ENCODE measurements at places on chromosomes 16 and 17.
A peak's percentile ranks its signal among the peaks of the same experiment; 100 is the strongest.

- DNase-seq: no peak
Observed at GRCh38 chr16:31710134-31710533, 163.5 kb upstream of the ZNF267 start.

DNA sequence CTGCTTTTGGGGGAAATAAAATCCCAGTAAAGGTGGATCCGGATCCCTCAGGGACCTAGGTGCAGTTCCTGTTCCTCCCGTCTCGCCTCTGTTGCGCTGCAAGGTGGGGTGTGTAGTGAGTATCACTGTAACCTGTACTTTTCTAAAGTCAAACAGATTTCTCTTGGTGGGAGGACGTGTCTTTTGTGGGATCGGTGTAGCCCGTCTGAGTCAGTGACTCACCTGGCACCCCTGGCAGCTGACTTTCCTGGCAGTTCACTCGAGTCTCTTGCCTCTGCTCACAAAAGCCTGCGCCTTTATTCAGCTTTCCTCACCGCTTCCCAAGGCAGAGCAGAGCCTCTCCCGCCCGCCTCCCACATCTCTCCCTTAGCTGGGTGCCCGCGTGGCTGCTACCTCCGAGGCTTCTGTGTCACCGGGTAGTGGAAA lies 85.7 kb downstream of the CMIP start:
- DNase-seq: no peak

- DNase-seq: no peak
Observed at GRCh38 chr16:58970775-58971174, 236.7 kb upstream of the GOT2 start.

DNA sequence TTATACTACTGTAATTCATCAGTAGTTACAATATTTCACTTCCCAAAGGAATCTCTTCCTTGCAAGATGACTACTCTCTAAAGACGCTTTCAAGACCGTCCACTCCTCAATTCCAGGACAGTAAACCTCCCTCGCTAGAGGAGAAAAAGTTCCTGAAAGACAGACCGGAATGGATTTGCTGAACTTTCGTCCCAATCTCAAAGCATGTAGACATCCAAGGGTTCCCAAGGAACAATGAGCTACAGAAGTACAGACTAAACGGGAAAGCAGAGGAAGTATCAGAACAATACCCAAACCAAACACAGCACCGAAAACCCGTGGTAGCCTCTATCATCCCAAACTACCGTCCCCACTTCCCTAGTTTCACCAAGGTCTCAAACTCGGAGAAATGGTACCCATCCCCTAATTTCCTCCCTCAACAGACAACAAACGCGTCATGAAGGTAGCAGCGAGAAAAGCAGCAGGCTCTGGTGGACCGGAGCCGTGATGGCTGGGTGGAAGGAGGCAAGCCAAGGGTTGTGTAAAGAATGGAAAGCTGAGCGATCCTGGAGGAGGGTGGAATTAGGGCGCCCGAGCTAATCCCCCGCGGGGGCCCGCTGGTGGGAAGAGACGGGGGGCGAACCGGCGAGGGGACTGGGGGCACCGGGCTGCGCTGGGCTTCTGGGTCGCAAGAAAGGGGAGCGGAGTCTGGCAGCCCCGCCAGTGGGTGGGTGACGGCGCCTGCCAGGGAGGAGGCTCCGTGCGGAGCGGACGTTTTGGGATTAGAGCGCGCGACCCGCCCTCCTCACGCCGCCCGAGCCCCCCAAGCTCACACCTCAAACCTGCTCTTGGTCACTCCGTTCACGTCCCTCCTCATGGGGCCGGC lies 647 bp downstream of the FBXL20 start:
- DNase-seq: no peak

DNA sequence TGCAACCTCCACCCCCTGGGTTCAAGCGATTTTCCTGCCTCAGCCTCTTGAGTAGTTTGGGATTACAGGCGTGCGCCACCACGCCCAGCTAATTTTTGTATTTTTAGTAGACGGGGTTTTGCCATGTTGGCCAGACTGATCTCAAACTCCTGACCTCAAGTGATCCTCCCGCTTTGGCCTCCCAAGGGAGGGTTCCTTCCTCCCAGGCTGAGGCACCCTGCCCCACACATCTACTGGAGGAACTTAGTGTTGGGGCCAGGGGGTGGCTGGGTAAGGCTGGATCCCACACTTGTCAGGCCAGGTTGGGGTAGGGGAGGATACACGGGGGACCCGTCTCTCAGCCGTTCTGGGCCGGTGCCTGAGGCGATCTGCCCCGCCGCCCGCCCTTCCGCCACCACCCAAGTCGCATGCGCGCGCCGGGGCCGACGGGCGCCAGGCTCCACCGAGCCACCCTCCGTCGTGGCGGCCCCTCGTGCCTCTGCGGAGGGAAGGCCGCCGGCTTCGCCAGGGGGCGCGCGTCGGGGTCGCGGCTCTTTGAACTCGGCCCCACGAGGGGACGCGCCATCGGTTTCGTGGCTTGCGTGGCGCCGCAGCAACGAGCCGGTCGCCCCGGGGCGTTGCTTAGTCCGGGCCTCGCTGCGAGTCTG lies 15.9 kb downstream of the GRB7 start:
- DNase-seq: no peak

DNA sequence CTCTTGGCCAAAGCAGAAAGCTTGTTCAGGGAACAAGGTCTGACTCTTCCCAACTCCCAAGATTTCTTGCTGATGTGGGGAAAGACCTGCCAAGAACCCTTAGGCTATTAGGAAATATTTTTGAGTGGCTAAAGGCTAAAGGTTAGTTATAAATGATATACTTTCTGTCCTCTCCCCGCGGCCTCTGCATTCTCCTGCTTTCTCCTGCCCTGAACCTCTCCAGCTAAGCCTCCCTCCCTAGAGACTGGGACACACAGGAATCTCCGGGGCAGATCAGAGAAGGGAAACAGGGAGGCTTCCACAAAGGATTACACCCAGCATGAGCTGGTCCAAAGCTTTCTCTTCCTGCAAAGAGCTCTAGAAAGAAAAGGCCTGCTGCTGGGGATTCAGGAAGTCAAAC lies 2.3 kb downstream of the SLC43A2 start:
- no peak for DNase-seq

DNA sequence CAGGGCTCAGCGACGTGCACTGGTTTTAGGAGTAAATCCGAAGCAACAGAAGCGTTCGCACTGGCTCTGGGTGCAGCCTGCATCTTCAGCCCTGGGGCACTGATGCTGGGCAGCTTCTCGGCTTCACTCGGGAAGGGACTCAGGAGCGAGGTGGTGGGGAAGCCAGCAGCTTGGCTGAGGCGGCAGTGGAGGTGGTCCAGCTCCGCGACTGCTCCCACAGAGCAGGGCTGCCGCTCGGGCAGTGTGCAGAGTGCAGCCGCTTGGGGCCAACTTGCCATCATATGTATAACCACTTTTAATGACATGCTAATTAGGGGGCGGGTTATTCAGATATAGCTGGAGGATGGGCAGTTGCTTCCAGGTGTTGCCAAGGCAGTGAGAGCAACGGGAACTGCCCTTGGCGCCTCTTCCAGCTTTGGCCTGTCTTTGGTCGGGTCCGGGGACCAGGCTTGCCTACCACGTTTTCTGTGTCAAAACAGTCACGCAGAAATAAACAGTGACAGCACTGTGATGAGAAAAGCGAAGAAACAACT lies 26.7 kb downstream of the METRNL start:
- no peak for DNase-seq

GRCh38 chr17:81885454-81885853 lies 5.9 kb downstream of the ALYREF start:
- DNase-seq: no peak

DNA sequence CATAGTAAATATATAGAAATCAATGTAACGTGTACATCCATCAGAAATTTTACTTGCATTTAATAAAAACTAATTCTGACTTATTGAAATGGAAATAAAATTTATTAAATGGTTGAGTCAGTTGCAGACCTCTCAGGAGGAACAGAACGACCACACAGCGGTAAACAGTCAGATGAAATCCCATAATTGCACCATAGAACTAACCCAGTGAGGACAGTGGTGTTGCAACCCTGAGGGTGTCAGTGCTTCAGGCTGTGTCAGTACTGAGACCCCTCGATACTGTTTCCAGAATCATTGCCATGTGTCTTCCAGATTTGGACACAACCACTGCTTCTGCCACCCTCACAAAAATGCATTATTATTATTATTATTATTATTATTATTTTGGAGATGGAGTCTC lies 29.0 kb upstream of the SSTR2 start:
- DNase-seq: no peak

- no peak for DNase-seq
Observed at GRCh38 chr17:8679126-8679525, 48.6 kb upstream of the MYH10 start.

GRCh38 chr17:38463451-38463858 lies 35.2 kb downstream of the ARHGAP23 start:
- DNase-seq: no peak

DNA sequence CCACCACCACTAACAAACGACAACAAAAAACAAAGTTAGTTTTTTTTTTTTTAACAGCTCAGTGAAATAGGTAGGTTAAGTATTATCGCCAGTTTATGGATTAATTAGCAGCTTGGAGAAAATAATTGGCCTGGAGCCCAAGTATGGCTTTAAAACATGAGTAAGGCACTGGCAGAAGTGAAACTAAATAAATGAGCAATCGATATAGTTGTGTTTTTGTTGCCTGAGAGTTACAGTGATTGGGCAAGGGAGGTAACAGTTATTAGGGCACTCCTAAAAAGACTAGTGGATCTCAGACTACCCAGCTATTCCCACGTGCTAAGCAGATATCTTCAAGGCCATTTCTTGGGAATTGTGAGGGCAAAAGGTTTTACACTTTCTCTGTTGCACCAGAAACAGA lies 2.4 kb downstream of the MLKL start:
- no peak for DNase-seq

- DNase-seq: no peak
Observed at GRCh38 chr17:30952638-30953393, 18.0 kb upstream of the RNF135 start.

- DNase-seq: peak; percentile 73
Observed at GRCh38 chr17:79114458-79115301, 40.1 kb downstream of the ENGASE start.

GRCh38 chr17:78668847-78669246 lies 91.7 kb upstream of the DNAH17 start:
- no peak for DNase-seq

GRCh38 chr16:17076092-17076754 lies 394.5 kb downstream of the XYLT1 start:
- DNase-seq: no peak

DNA sequence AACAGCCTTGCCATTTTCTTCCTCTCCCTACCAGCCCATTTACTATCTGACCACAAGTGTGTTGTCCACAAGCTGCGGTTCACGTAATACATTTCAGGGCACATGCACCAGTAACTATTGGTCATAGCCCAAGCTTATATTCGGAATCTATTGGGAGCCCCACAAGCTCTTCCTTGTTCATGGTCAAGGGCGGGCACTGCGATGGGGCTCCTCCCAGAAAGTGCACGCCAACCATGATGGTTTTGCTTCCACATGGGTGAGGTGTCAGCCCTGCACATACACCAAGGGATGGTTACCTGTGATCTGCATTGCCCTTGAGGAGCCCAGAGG lies 12.1 kb downstream of the THRA start:
- no peak for DNase-seq

DNA sequence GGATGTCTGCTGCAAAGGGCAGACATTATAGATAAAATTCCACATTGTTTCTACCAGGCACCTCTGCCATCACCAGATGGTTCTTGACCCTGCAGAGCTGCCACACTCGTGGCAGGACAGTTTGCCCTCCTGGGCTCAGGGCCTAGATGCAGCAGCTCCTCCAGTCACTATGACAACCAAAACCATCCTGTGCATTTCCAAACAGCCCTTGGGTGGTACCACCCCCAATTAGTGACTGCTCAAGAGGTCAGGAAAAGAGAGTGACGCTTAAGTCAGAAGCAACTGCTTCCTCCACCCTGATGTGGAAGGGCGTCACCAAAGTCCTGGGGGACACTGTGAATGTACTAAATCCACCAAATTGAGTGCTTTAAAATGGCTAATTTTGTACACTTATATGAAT lies 109.2 kb downstream of the C16orf95 start:
- no peak for DNase-seq

GRCh38 chr16:85123891-85124635 lies 11.8 kb upstream of the CIBAR2 start:
- DNase-seq: peak; percentile 82

- DNase-seq: no peak
Observed at GRCh38 chr16:51132490-51133115, 18.5 kb downstream of the SALL1 start.

GRCh38 chr17:247767-248166 lies 66.3 kb upstream of the DOC2B start:
- no peak for DNase-seq

DNA sequence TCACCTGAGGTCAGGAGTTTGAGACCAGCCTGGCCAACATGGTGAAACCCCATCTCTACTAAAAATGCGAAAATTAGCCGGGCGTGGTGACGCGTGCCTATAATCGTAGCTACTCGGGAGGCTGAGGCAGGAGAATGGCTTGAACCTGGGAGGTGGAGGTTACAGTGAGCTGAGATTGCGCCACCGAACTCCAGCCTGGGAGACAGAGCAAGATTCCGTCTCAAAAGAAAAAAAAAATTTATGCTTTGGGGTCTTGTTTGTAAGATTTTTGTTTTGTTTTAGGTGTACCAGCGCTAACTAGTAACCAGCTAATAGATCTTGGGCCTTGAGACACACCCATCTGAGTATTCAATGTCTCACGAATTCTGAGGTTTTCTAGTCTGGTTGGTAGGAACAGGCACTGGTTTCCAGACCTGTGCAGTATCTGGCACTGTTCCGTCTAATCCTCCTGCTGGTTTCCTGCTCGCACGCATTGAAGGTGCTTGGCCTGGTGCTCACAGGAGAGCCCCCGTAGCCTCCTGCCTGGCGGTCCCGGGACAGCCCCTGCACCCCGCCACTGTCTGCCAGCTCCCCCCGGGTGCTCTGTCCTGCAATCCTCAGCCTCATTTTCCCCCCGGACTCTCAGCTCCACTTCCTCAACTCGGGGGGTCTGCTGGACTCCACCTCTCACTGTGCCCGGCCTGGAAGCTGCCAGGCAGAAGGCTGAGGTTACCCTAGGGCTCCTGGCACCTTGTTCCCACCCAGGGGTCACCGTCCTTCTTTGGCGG lies 10.6 kb upstream of the DUS1L start:
- DNase-seq: no peak

GRCh38 chr17:13403982-13404946 lies 197.5 kb downstream of the HS3ST3A1 start:
- DNase-seq: no peak

Measured in right lung (tissue), 10 donors.